Epithelial cell of proximal tubule (primary cell): ENCODE measurements at places on chromosomes 11 and 22. TPM values are rescaled to one million over a fixed set of nuclear protein-coding genes. Genes with fewer than 3 reads are reported as not detected.

Gene CACNA1I
- 0.06 TPM in 1 of 2 replicates, not detected in the other for total RNA-seq

Gene GRIK4
- total RNA-seq: 0.06 and 0.07 TPM in 2 replicates

Gene KCNK4
- total RNA-seq: 0.51 TPM in 1 of 2 replicates, not detected in the other

Gene FAM111B
- 16.5 and 17.4 TPM in 2 replicates for total RNA-seq

Gene DKK3
- 54.5 and 133 TPM in 2 replicates for total RNA-seq

Gene CAPRIN1
- total RNA-seq: 172 and 222 TPM in 2 replicates

Gene ZP1
- total RNA-seq: not detected in 2 replicates

Gene FJX1
- 52.1 and 78.4 TPM in 2 replicates for total RNA-seq

Gene GRAMD1B
- total RNA-seq: 3.0 and 6.0 TPM in 2 replicates

Gene NXPE1
- not detected in 2 replicates for total RNA-seq

Gene KRTAP5-9
- total RNA-seq: not detected in 2 replicates

Gene TMPRSS6
- not detected in 2 replicates for total RNA-seq

Gene SCGB2A2
- not detected in 2 replicates for total RNA-seq

Gene VSIG10L2
- not detected in 2 replicates for total RNA-seq

Gene FUT4
- 7.2 and 10.6 TPM in 2 replicates for total RNA-seq

Gene GSTT2B
- total RNA-seq: 2.1 and 8.6 TPM in 2 replicates

Gene RASL10A
- 0.12 TPM in 1 of 2 replicates, not detected in the other for total RNA-seq

Gene SYT8
- total RNA-seq: 0.81 TPM in 1 of 2 replicates, not detected in the other

Gene INS
- not detected in 2 replicates for total RNA-seq

Gene CYB5R3
- total RNA-seq: 122 and 136 TPM in 2 replicates

Gene CLDN5
- 0.29 and 1.2 TPM in 2 replicates for total RNA-seq

Gene TYR
- total RNA-seq: not detected in 2 replicates

Gene GAL3ST3
- 2.1 and 2.3 TPM in 2 replicates for total RNA-seq

Gene OSM
- not detected in 2 replicates for total RNA-seq

Gene BET1L
- total RNA-seq: 15.2 and 23.7 TPM in 2 replicates

DNA sequence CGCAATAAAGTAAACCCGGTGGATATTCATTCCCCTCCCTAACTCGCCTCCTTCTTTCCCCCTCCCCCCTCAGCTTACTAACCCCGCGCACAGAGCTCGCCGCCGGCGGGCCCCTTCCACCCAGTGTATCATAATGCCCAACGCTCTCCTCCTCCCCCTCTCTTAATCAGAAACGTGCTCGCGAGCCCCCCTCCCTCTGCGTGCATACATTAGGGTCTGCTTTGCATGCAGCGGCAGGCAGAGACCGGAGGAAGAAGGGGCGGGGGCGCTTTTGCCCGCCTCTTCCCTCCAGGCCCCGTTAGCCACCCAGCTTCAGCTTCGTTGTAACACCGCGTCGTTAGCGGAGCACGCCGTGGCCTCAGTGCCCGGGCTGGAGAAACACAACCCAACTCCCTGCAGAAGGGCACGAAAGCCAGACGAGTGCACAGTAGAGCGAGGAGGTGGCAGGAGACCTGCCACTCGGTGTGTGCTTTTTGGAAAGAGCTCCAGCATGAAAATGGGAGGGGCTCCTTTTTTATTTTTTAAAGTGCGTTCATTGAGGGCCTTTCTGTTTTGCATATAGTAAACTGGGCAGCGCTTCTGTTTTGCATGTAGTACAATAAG, 901 bp upstream of the KMT2A start:
- DNase-seq: no peak

DNA sequence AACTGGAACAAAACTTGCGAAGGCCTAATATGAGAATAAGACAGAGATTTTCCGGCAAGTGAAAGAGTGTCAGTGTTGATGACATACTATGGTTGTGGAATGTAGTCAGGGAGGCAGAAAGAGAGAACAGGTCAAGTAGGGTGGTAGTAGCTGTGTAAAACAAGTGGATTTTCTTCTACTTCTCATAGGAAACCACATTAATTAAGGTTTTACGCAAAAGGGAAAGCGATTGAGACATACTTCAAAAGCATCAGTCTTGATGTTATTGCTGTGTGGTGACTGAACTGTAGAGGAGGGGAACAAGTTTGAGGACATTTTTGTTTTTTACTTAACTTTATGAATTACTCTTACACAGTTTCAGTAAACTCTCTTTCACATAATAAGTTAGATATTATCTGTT, 186.0 kb upstream of the CNTN5 start:
- DNase-seq: no peak

DNA sequence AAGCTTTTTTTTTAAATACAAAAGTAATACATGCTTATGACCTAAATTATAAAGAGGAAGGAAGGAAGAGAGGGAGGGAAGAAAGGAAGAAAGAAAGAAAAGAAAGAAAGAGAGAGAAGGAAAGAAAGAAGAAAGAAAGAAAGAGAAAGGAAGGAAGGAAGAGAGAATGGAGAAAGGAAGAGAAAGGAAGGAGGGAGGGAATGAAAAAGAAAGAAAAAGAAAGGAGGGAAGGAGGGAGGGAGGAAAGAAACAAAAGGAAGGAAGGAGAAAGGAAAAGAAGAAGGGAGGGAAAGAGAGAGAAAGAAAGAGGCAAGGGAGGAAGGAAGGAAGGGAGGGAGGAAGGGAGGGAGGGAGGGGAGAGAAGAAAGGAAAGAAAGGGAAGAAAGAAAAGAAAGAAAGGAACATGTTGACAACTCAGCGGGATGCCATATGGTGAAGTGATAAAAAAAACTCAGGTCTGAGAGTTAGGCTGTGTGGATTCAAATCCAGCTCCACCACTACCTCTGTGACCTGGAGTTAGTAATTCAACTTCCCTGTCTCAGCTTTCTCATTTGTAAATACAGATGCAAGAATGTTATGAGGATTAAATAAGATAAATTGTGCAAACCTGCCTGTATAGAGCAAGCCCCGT, 9.6 kb upstream of the EED start:
- DNase-seq: no peak

DNA sequence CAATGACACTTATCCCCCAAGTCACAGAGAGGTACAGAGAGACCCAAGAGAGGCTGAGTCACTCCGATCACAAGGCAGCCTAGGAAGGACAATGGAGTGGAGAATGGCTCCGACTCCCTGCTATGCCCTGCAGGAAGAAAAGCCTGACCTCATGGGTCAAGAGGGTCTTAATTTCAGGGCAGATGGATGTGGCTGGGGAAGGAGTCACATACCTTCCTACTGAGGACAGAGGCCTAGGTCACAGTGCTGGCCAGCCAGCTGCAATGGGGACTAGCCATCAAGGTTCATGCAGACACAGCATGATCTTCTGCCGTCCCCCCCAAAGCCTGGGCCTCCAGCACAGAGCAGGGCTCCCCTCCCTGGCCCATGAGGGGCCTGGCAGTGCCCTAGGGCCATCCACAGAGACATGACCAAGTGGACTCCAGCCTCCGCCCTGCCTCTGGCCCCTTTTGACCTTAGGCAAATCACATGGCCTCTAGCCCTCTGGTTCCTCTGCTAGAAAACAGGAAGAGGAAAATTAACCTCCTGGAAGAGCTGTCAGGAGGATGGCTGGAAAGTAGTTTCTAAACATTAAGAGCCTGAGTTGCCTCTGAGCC, 1.8 kb downstream of the ARRB1 start:
- DNase-seq: no peak

- no peak for DNase-seq
Observed at GRCh38 chr11:36000616-36001190, 56.8 kb downstream of the LDLRAD3 start.

GRCh38 chr11:19727246-19727645, 14.6 kb downstream of the NAV2 start:
- no peak for DNase-seq

GRCh38 chr11:97833412-97833811, 1187.3 kb upstream of the CNTN5 start:
- DNase-seq: no peak

DNA sequence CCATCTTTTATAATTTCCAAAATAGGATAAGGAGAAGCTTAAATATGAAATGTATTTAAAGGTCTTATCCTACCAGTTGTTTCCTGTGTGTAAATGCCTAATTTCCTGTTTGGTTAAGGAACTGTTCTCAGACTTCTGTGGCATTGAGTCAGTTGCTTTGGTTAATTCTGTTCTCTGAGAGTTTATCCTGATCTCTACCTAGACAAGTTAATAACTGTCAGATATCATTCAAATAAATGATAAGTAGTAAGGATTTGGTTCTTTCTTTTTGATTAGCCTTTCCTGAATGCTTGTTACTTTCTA, 39.5 kb downstream of the CTNND1 start:
- no peak for DNase-seq

DNA sequence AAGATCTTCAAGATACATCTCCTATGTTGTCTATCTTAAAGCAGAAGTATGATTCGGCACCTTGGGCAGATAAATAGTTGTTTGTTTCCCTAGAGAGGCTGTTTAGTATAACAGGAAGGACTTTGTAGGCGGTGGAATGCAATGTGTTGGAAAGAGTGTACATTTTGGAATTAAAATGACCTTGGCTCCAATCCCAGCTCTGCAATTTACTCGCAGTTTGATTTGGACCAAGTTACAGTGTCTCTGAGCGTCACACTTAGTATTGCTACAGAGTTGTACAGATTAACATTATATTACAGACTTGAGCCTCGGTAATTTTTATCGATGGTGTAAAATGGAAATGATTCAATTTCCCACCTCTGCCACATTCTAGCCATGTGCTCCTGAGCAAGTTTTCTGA, 265.3 kb downstream of the OPCML start:
- DNase-seq: no peak

DNA sequence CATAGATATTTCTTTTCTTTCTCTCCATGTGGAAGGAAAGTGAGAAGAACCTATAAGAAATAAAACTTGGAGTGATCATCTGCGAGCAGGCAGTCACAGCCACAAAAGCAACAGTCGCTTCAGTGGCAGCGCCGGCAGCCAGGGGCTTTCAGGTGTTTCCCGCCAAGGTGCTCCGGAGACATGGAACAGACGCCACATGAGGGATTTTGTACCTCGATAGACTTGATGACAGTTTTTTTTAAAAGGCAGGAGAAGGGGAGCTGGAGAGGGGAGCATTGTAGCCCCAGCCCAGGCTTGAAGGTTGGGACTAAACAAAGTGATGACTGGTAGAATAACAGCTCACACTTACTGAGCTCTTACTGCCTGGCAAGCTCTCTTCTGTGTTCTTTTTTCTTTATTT, 471.4 kb upstream of the B3GAT1 start:
- no peak for DNase-seq

GRCh38 chr22:36918586-36919284, 5.3 kb downstream of the CSF2RB start:
- no peak for DNase-seq

- no peak for DNase-seq
Observed at GRCh38 chr22:35835998-35836691, 118.5 kb downstream of the APOL5 start.

- no peak for DNase-seq
Observed at GRCh38 chr11:132520199-132520598, 1012.1 kb downstream of the OPCML start.

DNA sequence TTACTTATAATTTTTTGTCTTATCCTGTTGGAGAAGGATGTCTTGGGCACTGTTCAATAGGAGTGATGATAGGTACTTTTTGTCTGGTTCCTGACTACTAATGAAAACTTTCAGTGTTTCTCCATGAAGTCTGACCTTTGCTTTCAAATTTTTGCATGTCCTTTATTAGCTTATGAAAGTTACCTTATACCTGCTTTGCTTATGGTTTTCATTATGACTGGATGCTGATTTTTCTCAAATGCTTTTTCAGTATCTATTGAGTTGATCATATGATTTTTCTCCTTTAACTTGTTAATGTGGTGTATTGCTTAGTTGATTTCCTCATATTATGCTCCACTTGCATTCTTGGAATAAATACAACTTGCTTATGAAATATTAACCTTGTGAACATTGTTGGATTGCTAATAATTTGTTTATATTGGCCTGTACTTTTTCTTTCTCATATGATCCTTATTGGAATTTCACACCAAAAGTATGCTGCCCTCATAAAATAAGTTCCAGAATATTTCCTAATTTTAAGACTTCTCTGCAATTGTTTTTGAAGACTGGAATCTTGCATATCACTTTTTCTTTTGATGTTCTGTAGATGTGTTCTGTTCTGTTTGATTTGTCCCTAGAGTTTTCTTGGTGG, 85.0 kb upstream of the SC5D start:
- no peak for DNase-seq

DNA sequence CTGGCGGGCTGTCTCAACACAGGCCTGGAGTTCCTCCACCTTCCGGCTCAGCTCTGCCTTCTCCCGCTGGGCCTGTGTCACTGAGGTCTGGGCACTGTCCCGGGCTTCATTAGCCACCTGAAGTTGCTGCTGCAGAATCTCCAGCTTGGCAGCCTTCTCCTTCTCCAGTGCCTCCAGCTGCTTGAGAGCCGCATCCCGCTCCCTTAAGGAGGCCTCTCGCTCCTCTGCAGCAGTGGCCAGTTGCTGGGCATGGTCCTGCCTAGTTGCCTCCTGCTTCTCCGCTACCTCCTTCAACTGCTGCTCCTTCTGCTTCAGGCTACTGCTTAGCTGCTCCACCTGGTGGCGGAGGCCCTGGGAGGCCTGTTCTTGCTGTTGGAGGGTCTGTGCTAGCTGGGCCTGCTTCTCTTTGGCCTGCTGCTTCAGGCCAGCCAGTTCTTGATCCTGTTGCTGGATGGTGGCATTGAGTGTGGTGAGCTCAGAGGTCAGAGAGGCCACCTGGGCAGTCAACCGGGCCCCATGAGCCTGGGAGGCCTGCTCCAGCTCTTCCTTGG, 16.9 kb downstream of the IL18BP start:
- peak; percentile 26 for DNase-seq

DNA sequence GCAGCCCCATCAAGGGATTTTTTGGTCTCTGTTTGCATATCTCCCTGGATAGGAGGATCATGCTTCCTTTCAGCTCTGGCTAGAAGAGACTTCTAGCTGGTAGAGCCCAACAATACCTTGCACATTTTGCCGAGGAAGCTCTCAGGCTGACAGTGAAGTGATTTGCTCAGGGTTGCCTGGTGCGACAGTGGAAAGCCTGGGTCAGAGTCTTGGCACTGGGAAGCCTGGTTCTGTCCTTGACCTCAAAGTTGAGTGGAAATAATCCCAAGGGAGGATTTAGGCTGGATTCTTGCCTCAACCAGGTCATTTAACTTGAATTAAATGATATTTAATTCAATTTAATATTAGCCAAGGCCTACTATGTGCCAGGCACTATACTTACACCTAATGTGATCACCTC, 24.4 kb upstream of the ALG8 start:
- DNase-seq: no peak

- peak; percentile 15 for DNase-seq
Observed at GRCh38 chr11:78228467-78228866, 39.7 kb downstream of the USP35 start.

- DNase-seq: no peak
Observed at GRCh38 chr11:61543606-61544306, 35.2 kb downstream of the LRRC10B start.

- DNase-seq: no peak
Observed at GRCh38 chr22:28670756-28671155, 8.9 kb downstream of the TTC28 start.

GRCh38 chr11:29679996-29680395, 336.8 kb downstream of the KCNA4 start:
- DNase-seq: no peak

GRCh38 chr11:118051136-118051610, 25.7 kb upstream of the TMPRSS4 start:
- DNase-seq: no peak

GRCh38 chr11:35641171-35641897, 21.2 kb upstream of the TRIM44 start:
- DNase-seq: no peak

- no peak for DNase-seq
Observed at GRCh38 chr11:122020902-122021301, 95.1 kb downstream of the BLID start.

GRCh38 chr11:132361011-132361550, 990.7 kb downstream of the NTM start:
- no peak for DNase-seq

- DNase-seq: no peak
Observed at GRCh38 chr22:31192513-31192912, 19.6 kb upstream of the LIMK2 start.
